Diencephalon (tissue), 1 donor: ENCODE measurements at places on chromosomes 2 and 18. TPM values are rescaled to one million over a fixed set of nuclear protein-coding genes. Genes with fewer than 3 reads are reported as not detected.

The FEV gene
- total RNA-seq, result not detected

The FZD7 gene
- total RNA-seq, result 7.4 TPM

The CNGA3 gene
- total RNA-seq, result 6.0 TPM

The GBX2 gene
- 10.4 TPM for total RNA-seq

The SPC25 gene
- 9.2 TPM for total RNA-seq

The UGT1A5 gene
- total RNA-seq, result not detected

The COL6A3 gene
- 14.1 TPM for total RNA-seq

The FTCDNL1 gene
- 4.8 TPM for total RNA-seq

The IL1R2 gene
- not detected for total RNA-seq

The SNRNP27 gene
- 54.4 TPM for total RNA-seq

The FAP gene
- 2.3 TPM for total RNA-seq

The KIF1A gene
- total RNA-seq, result 358 TPM

The RGPD8 gene
- 42.9 TPM for total RNA-seq

The CPLX4 gene
- not detected for total RNA-seq

The DSG4 gene
- total RNA-seq, result not detected

The DSG1 gene
- 0.23 TPM for total RNA-seq

The GULP1 gene
- 59.3 TPM for total RNA-seq

The GATA6 gene
- total RNA-seq, result 0.23 TPM

The TM4SF20 gene
- total RNA-seq, result not detected

The GPR17 gene
- total RNA-seq, result 28.6 TPM

The ZNF514 gene
- total RNA-seq, result 24.5 TPM

The DYNAP gene
- total RNA-seq, result not detected

The ADAM23 gene
- 44.1 TPM for total RNA-seq

The NR4A2 gene
- total RNA-seq, result 2.5 TPM

The ATP8B1 gene
- total RNA-seq, result 3.0 TPM

The ECEL1 gene
- 27.0 TPM for total RNA-seq

The PRKRA gene
- 71.0 TPM for total RNA-seq

The SCN2A gene
- total RNA-seq, result 252 TPM

The CELF4 gene
- 150 TPM for total RNA-seq

The AQP12A gene
- not detected for total RNA-seq
